ENCODE measurements at places on chromosomes 2 and 18. TPM values are rescaled to one million over a fixed set of nuclear protein-coding genes. Genes with fewer than 3 reads are reported as not detected.

Gene ZC3H8
- 23.7 TPM for total RNA-seq

Gene RAB12
- 10.9 TPM for total RNA-seq

DNA sequence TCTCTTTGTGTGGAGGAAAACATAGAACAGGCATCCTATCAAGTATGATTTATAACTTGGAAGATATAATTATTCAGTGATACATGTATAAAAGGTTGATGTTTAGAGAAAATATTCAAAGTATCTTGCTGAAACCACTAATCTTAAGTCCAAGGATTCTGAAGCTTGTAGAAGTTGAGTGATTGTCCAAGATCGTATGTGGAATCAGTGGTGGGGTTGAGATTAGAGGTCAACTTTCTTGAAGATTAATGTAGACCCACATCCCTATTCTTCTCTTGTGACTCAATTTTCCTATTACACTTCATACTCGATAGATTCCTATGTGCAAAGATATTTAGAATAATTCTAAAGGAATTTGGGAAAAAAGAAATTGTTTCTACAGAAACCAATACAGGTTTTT, 1565.9 kb upstream of the ACVR2A start:
- no peak for DNase-seq

Gene GKN1
- total RNA-seq, result not detected

Measured in activated naive CD4-positive, alpha-beta T cell treated with anti-CD3 and anti-CD28 coated beads, Interleukin-2, amount 50 U/mL, for 72 hours (primary cell).